Effector memory CD4-positive, alpha-beta T cell (primary cell): ENCODE measurements at places on chromosomes 16 and 17.

GRCh38 chr17:27906623-27907022, 13.5 kb upstream of the LYRM9 start:
- no peak for DNase-seq

GRCh38 chr16:55529018-55529417, 20.1 kb downstream of the LPCAT2 start:
- no peak for DNase-seq

DNA sequence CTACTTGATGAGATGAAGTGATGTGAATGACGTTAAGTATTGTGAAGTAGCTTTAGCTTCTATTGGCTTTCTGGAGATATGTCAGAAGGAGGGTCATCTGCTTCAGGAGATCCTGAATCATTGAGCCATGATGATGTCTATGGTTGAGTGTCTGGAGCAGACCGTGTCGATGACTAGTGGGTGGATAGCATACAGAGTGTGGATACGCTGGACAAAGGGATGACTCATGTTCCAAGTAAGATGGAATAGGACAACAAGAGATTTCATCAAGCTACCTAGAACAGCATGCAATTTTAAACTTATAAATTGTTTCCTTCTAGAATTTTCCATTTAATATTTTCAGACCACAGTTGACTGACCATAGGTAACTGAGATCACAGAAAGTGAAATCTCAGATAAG, 116.1 kb upstream of the RBBP6 start:
- DNase-seq, result no peak

- no peak for DNase-seq
Measured at GRCh38 chr17:8894673-8895578, 27.5 kb upstream of the PIK3R6 start.

DNA sequence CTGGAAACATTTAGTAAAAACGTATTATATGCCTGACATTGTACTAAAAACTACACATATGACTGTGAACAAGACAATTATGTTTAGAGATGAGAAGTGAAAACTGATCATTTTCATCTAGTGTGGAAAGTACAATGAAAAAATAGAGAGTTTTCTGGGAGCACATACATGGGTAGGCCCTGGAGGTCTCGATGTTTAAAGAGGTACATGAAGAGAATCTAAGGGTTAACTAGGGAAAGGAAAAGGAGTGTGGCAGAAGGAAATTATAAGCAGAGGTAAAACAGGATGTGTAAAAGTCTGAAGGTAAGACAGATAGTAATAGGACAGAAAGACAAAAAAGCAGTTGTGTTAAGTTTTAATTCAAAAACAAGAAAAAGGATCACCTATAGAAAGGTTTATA, 113.7 kb downstream of the USP32 start:
- no peak for DNase-seq

GRCh38 chr17:44919411-44919810, 4.1 kb upstream of the GFAP start:
- DNase-seq, result no peak

DNA sequence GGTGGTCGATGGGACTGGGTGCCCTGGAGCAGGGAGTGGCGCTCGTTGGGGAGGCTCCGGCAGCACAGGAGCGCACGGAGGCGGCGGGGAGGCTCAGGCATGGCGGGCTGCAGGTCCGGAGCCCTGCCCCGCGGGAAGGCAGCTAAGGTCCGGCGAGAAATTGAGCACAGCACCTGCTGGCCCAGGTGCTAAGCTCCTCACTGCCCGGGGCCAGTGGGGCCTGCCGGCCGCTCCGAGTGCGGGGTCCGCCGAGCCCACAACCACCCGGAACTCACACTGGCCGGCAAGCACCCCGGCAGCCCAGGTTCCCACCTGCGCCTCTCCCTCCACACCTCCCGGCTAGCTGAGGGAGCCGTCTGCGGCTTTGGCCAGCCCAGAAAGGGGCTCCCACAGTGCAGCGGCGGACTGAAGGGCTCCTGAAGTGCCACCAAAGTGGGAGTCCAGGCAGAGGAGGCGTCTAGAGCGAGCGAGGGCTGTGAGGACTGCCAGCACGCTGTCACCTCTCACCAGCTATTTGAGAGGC, 88.8 kb upstream of the EEF2KMT start:
- no peak for DNase-seq

DNA sequence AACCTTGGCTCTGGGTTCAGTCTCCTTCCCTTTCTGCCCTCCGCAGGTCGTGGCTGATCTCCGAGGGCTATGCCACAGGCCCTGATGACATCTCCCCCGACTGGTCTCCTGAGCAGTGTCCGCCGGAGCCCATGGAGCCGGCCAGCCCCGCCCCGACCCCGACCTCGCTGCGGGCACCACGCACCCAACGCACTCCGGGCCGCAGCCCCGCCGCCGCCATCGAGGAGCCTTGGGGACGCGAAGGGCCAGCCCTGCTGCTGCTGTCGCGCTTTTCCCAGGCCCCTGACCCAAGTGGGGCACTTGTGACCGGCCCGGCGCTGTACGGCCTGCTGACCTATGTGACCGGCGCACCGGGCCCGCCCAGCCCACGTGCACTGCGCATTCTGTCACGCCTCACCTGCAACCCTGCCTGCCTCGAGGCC, 5.1 kb downstream of the ARMC5 start:
- DNase-seq, result no peak

DNA sequence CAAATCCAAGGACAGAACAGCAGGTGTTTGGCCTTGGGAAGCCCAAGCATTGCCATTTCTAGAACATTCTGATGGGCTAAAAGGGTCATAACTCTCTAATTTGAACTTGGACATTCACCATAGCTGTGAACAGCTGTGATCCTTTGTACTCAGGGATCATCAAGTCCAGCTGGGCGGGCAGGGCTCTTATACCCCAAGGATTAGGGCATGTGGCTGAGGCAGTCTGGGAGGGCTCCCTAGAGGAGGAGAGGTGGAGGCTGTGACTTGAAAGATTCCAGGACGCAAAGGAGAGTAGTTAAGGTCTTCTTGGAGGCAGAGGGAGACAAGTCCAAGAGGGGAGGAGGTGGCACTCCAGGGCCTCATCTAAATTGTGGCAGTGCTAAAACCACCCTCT, 233.1 kb upstream of the GSE1 start:
- DNase-seq, result no peak

DNA sequence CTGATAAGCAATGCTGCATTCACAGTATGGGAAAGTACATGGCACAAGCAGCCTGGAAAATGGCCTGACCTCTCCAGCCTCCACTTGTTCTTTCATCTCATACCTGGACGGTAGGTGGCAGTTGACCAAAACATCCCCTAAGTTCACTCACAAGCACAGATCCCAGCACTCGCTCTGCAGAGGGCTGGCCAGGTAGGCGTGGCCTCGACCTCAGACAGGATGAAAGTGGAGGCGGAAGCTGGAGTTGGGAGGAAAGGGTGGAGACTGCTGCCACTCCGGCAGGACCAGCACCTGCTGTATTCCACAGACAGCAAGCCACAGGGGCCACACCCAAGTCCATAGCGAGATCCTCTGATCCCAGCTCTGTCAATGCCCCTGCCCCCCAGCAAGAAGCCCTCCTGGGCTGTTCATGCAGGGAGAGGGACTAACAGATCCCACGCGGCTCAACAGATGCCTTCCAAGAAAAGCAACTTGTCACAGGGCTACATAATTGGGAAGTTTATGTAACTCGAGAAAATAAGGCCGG, 31.3 kb downstream of the ZCCHC14 start:
- DNase-seq, result no peak

GRCh38 chr17:19537111-19537510, 3.5 kb downstream of the SLC47A1 start:
- no peak for DNase-seq

GRCh38 chr17:73867056-73867455, 222.8 kb upstream of the SDK2 start:
- DNase-seq, result no peak

GRCh38 chr16:27969574-27969973, 93.9 kb downstream of the GSG1L start:
- no peak for DNase-seq

GRCh38 chr16:48574140-48574539, 35.8 kb downstream of the N4BP1 start:
- DNase-seq, result no peak

DNA sequence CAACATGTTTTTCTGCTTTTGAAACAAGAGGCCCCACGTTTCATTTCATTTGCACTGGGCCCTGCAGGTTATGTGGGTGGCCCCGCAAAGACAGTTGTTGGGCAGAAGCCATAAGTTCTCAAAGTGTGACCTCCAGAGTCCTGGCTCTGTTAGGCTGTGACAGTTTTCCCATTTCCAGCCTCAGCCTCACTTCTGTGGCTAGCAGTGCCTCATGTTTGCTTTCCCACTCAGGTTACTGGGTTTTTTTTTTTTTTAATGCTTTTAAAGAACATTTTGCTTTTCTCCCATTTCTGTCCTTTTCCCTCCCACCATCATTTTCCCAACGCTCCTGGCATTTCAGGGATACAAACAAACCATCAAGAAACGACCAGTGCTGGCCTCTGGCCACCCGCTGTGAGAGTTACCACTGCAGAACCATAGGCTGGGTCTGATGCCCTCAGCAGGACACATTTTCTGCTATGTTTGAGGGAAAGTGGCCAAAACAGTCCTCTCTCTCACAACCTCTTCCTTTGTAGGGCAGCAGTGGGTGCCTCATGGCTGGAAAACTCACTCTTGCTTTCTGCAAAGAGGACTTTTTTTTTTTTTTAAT, 159.0 kb upstream of the MPHOSPH6 start:
- DNase-seq, result no peak

- DNase-seq, result no peak
Measured at GRCh38 chr16:24074574-24074973, 181.6 kb upstream of the CACNG3 start.

- no peak for DNase-seq
Measured at GRCh38 chr17:21382560-21383495, 6.7 kb downstream of the KCNJ12 start.

- no peak for DNase-seq
Measured at GRCh38 chr17:40224718-40225550, 5.8 kb downstream of the WIPF2 start.

- no peak for DNase-seq
Measured at GRCh38 chr16:55045329-55045728, 114.7 kb downstream of the IRX5 start.

- peak; percentile 51 for DNase-seq
Measured at GRCh38 chr17:5587438-5588032, 3.2 kb upstream of the NLRP1 start.

GRCh38 chr16:5615868-5616642, 518.5 kb upstream of the EEF2KMT start:
- DNase-seq, result no peak

GRCh38 chr17:80761110-80761871, 216.7 kb downstream of the RPTOR start:
- peak; percentile 41 for DNase-seq

DNA sequence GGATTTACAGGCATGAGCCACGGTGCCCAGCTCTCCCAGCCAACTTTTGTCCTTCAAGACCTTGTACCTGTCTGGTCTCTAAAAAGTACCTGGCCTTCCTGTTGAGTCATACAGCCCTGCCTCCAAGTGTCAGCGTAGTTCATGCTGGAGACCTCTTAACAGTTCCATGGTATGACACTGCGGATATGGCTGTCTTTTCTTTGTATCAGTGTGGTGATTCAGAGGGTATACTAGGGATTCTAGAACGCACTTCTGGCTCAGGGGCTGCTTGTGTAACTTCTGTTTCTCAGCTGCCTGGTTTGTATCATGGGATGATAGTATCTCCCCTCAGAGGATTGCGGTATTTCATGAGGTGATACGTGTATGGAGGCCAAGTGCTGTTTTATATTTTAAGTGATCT, 2.0 kb upstream of the TMEM11 start:
- DNase-seq, result no peak

GRCh38 chr17:36643086-36643685, 41.8 kb downstream of the MRM1 start:
- no peak for DNase-seq

DNA sequence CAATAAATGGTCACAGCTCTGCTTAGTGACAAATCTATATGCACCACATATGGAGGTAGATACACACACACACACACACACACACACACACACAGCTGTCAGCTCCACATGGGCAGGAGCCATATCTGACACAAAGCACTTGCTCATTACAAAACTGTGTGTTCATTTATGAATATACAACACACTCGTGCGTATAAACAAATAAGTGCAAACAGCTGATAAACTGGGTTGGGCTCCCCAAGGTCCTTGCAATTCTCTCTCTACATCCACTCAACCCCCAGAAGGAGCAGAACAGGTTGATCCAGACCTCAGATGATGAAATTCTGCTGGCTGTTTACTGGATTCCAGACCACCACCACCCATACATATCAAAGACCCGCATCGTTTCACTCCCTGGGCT, 140.7 kb downstream of the XYLT1 start:
- DNase-seq, result no peak

GRCh38 chr17:73589363-73589980, 54.8 kb downstream of the SDK2 start:
- DNase-seq, result no peak

- DNase-seq, result no peak
Measured at GRCh38 chr16:83996481-83997252, 28.6 kb downstream of the NECAB2 start.

DNA sequence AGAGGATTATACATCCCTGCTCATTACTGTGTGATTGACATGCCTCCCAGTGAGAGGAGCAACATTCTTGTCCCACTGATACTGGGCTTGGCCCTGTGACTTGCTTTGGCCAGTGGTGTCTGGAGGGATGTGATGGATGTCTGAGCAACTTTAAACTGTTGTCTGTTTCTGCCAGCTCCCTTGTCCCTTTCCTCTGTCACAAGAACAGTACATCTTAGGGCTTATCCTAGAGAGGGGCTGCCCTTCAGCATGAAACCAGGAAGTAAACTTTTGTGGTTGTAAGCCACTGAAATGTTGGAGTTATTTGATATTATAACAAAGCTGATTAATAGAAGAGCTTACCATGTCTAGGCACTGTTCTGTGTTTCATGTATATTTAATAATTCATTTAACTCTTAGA, 82.9 kb upstream of the GPRC5B start:
- DNase-seq, result no peak

GRCh38 chr16:86151239-86151851, 252.4 kb downstream of the IRF8 start:
- DNase-seq, result no peak

DNA sequence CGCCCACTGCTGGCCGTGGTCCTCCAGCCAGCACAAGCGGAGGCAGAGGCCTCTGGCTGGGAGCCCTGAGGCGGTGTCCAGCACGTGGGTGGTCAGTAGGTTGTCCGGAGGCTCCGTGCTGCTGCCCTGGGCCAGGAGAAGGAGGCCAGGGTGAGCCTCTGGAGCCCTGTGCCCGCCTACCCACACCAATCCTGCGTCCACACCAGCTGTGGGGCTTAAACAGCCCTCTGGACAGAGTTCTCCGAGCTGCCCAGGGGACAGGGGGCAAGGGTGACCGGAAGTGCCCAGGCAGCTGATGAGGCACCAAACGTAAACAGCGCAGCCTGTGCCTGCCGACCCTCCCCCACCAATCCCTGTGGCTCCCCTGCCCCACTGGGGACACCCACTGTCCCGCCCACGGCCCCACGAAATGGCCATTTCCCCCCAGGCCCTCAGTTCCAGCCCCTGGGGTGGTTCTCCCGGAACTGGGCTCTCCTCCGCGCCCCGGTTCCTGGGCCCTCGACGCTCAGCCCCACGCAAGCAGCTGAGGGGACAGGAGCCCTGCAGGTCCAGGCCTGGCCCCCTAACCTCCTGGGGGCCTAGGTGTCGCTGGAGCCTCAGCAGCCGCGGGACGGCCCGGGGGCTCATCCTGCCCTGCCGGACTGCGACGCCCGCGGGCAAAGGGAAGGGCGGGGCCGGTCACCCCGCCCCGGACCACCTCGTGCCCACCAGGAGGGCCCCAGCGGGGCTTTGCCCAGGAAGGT, 27.9 kb upstream of the DBNDD1 start:
- no peak for DNase-seq
